ENCODE measurements at places on chromosomes 3 and 15.

DNA sequence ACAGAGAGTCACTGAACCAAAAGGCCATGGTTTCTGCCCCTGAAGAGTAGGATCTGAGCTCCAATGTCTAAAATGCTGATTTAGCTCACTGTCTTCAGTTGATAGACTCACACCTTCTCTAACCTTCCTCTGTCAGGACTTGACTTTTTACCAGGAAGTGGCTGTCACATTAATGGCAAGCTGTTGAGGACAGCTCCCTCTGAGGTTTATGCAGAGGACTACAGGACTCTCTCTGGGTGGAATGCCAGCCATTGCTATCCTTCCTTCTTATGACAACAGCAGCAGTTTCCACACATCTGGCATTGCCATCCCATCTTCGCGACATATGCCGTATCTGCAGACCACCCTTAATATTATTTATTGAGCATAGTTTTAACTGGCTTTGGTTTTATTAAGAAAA lies 103.8 kb upstream of the PRICKLE2 start:
- no peak for DNase-seq

DNA sequence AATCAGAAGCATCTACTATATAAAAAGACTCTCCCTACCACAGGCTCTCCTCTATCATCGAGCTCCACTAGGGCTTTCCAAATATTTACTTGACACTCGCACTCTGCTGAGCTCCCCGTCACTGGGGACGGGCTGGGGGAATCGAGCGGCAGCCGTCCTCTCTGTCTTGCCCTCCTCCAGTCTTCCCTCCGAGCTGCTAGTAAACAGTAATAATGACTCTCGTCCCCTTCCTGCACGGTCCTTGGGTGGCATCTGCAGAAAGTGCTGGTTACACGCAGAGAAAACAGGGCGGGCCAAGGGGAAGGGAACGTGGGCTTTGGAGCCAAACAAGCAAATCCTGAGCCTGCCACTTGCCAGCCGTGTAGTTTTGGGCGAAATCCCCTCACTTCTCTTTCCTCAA lies 96.6 kb downstream of the LRIG1 start:
- DNase-seq, result no peak

DNA sequence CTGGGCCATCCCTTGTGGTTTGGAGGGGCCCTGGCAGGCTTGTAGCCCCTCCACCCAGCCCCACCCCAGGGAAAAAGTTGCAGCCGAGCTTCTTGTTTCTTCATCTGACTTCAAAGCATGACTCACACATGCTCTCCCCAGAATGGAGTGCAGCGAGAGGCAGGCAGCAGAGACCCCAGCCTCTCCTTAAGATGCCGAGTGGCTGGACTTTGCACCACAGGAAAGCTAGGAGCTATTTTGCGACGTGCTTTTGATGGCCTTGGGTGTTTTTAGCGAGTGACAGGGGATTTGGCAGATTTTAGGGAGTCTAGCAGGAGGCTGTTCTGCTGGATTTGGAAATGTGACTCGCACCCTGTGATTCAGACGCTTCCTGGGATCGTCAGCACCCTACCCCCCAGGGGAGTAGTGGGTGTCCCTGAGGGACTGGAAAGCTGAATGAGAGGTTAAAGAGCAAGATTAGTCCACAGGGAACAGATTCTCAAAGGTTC lies 14.2 kb downstream of the BAHD1 start:
- peak; percentile 42 for DNase-seq

DNA sequence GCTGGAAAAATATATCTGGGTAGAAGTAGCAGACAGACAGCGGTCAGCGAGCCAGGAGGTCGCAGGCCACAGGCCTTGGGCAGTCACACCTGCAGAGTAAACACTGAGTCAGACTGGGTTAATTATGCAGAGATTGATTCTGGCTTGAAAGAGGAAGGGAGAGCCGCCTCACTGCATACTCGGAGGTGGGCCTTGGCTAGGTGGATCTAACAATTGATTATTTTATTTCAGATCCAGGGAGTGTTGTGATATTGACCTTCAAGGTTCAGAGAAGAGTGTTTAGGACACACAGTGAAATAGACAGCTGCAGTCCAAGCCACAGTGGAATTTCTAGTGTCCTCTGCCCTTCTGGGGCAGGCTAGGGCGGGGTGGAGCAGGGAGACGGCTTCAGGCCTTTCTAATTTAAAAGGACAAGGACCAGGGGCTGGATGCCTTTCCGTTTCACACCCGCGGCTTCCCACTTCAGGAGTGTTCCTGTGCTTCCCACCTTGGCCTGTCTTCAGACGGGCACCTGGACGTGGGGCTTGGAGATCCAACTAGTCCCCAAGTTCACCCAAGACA lies 237.3 kb downstream of the XXYLT1 start:
- no peak for DNase-seq

DNA sequence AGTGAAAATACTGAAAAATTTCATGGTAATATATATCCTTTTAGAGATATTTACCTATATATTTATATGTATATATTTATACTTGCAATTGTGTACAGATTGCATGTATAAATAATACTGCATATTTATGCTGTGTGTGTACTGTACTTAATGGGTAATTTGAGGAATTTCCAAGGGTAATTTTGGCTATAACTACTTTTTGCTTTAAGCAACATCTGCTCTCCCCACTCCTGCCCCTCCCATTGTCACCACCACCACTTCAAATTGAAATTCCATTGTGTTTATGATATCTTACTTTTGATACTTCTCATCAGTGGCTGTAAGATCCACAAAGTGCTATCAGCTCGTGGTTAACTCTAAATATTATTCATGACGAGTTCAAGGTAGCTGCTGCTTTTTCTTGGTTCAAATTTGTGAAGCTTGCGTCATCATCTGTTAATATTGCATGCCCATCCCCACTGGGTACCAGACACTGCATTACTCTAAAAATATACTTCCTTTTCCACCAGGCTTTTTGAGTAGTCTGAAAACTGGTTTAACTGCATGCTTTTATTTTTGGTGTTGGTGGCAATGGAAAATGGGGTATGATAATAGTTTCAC lies 91.7 kb upstream of the MITF start:
- DNase-seq, result peak; percentile 50

GRCh38 chr3:134352031-134352671 lies 22.1 kb downstream of the AMOTL2 start:
- DNase-seq, result no peak

GRCh38 chr3:61724801-61725200 lies 163.4 kb downstream of the PTPRG start:
- no peak for DNase-seq

DNA sequence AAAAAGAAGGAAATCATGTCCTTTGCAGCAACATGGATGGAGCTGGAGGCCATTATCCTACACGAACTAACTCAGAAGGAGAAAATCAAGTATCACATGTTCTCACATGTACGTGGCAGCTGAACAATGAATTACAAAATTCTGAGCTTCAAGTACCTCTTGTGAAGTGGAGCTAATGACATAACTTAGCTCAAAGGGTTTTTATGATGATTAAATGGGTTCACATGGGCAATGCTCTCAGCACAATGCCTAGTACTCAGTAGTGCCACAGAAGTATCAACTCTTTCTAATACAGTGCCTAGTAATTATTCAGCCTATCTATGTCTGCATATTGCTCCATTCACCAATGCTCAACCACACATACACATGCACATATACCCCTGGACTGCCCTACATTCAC lies 407.5 kb upstream of the WNT5A start:
- no peak for DNase-seq

GRCh38 chr15:93719921-93720351 lies 511.4 kb upstream of the MCTP2 start:
- DNase-seq, result peak; percentile 52

GRCh38 chr3:191859531-191859930 lies 398.6 kb downstream of the PYDC2 start:
- no peak for DNase-seq

- DNase-seq, result peak; percentile 32
Measured at GRCh38 chr15:73240866-73241499, 127.8 kb downstream of the HCN4 start.

- no peak for DNase-seq
Measured at GRCh38 chr3:194632809-194633348, 340 bp downstream of the TMEM44 start.

DNA sequence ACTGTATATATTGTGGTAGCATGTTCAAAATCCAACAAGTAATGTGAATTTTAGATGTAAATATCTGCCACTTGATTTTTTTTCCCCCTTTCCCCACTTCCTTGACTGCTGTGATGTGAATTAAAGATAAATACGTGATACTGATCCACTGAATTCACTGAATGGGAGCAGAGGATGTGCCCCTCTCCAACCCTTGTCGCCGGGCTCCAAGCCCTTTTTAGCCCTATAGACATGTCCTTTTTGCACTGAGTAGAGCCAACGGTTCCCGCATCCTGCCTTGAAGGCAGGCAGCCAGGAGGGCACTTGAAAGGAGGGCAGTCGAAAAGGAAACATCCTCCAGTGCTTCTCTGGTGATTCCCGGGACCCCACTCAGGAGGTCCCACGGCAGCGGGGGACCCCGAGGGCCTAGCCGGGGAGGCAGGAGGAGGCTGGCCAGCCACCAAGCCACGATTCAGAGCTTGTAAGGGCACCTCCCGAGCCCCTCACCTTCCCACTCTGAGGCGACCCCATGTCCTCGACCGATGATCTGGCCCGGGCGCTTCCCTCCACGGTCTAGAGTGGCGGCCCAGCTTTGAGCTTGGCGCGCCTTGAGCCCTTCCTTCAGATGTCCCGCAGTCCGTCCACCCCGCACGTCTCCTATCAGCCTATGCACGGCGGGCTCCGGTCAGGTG lies 901 bp upstream of the MANF start:
- DNase-seq, result no peak

GRCh38 chr3:123290962-123291361 lies 89.2 kb downstream of the SEC22A start:
- no peak for DNase-seq

GRCh38 chr3:38009807-38010591 lies 19.4 kb downstream of the VILL start:
- DNase-seq, result no peak

- DNase-seq, result peak; percentile 61
Measured at GRCh38 chr15:70826634-70827033, 27.3 kb downstream of the LARP6 start.

DNA sequence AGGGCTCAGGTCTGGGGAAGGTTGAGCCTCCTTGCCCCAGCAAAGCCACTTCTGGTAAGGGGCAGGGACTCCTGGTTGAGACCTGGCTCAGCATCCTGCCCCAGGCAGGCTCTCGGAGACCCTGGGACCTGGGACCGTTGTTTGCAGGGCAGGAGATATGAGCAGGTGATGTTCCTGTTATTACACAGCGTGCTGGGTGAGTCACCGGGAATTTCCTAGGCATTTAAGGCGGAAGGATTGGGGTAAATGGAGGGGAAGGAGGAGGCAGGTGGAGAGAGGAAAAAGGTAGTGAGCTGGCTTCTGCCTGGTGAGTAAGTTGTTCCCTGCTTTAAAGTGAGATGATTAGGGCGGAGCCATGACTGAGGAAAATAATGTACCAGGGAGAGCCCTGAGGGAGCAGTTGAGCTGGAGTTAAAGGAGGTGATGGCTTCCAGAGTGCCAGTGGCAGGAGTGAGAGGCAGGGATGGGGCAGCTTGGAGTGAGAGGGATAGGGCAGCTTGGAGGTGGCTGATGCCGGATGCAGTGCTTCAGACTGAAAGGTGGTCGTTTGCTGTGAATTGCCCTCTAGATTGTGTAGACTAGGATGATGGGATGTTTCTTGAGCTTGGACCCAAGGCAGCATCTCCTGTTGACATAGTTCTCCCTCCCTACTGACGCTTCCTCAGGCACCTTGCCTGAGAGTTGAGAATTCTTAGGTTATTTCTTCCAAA lies 79.4 kb downstream of the AAGAB start:
- DNase-seq, result peak; percentile 52

DNA sequence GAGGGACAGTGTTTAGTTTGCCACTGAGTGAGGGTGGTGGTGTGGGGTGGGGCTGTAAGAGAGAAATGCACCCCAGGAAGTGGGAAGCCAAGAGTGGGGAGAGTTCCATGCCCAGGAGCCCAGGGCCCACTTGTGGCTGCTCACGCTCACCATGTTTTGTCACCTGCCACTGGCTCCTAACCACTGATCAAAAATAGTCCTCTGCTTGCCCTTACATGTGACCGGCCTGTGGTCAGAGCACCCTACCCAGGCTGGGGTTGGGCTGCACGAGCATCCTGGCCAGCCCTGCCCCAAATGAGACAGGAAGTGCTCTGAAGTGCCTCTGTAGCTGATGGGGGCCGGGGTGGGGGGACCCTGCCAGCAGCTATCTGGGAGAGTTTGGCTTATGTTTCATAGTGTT lies 216.3 kb downstream of the RPLP1 start:
- DNase-seq, result no peak

DNA sequence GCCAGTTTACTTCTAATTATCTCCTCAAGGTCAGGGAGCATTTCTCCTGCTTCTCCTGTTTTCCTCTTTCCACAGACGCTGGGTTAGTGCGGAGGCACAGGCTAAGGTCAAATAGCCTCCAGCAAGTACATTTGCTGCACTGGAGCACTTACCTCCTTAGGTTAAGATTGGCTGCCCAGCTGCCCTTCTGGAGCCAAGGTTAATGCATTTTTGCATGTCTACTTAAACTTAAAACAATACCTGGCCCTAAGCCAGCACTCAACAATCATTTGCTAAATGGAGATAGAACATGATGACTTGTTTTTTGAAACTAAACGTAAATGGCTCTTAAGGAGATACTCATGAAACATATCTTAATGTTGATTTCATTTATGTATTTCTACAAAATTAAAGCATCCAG lies 83.5 kb downstream of the SSR3 start:
- peak; percentile 23 for DNase-seq

GRCh38 chr15:36844534-36844998 lies 255.8 kb downstream of the MEIS2 start:
- DNase-seq, result peak; percentile 36

DNA sequence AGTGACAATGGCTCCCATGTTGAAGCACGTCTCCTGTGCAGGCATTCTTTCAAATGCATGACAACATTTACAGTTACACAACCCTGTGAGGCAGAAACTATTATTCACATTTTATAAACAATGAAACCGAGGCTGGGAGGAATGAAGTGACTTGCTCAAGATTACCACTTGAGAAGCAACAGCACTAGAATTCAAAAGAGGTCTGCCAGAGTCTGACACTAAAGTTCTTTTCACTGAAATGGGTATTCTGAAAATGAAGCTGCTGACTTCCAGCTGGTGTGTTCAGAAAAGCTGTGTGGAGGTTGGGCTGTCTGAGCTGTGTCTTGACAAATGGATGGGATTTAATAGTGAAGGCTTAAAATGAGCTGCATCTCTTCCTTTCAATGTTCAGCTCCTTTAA lies 104.4 kb downstream of the THSD4 start:
- DNase-seq, result peak; percentile 74

GRCh38 chr3:134276086-134276485 lies 25.4 kb upstream of the RYK start:
- DNase-seq, result no peak

DNA sequence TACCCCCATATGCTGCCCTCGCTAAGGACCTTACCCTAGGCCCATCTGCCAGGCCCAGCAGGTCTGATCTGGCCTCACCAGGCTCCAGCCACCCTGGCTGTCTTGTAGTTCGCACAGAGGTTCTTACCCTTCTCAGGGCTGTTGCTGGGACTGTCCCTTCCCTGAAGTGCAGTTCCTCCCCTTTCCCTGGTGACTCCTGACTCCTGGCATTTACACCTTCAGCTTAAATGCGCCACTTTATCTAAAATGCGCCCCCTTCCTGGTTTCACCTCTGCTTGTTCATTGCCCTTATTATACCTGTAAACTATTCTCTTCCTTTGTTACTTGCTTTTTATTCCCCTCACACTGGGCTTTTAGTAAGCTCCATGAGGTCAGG lies 835 bp upstream of the TTLL3 start:
- DNase-seq, result no peak

- DNase-seq, result peak; percentile 53
Measured at GRCh38 chr3:106913111-106913698, 464.0 kb upstream of the CCDC54 start.

GRCh38 chr15:63022663-63023062 lies 19.9 kb upstream of the TPM1 start:
- no peak for DNase-seq
